ENCODE measurements at places on chromosomes 3 and 15. TPM values are rescaled to one million over a fixed set of nuclear protein-coding genes. Genes with fewer than 3 reads are reported as not detected.

DNA sequence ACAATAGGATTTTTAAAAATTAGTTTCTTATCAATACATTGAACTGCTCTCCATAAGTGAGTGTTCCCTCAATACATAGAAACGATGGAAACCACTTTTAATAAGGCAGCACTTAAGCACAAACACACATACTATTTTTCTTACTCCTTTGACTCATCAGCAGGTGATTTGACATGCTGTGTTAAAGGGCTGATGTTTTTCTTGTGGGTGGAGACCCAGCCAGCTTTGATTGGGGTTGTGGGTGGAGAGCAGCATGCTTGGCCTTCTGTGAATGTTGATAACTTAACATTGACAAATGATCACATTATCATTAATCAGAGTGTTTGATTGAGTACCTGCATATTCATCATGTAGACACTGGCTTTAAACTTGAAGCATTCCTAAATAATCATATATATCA, 223.0 kb upstream of the DPH6 start:
- DNase-seq, result peak; percentile 36
- H3K36me3 ChIP-seq, result no peaks in the 10 kb centered on the region
- H3K4me3 ChIP-seq, result no peak overlapping the region
- no peaks in the 10 kb centered on the region for H3K27me3 ChIP-seq
- H3K4me1 ChIP-seq, result no peaks in the 10 kb centered on the region

DNA sequence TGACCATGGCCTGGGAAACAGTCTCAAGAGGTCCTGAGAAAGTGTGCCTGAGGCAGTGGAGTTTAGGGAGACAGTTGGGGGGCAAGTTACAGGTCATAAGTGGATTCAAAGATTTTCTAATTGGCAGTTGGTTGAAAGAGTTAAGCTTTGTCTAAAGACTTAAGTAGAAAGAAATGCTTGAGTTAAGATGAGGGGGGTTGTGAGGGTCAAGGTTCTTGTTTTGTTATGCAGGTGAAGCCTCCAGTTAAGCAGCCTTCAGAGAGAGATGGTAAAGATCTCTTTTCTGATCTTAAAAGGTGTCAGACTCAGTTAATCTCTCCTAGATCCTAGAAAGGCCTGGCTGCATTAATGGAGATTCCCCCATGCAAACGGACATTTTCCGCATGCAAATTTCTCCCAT, 356.3 kb upstream of the C2CD4B start:
- H3K36me3 ChIP-seq, result no peaks in the 10 kb centered on the region
- DNase-seq, result no peak
- no peaks in the 10 kb centered on the region for H3K27me3 ChIP-seq
- H3K4me1 ChIP-seq, result no peaks in the 10 kb centered on the region
- H3K27ac ChIP-seq, result no peak overlapping the region

The GOLGA8J gene
- 0.67 TPM for total RNA-seq

- H3K36me3 ChIP-seq, result no peaks in the 10 kb centered on the region
- no peaks in the 10 kb centered on the region for H3K4me1 ChIP-seq
- H3K4me3 ChIP-seq, result no peak overlapping the region
- H3K27ac ChIP-seq, result no peak overlapping the region
Measured at GRCh38 chr15:79028411-79028964, 62.1 kb downstream of the RASGRF1 start.

- H3K4me1 ChIP-seq, result peaks cover 15% of the 10 kb centered on the region
- no peak for DNase-seq
- no peaks in the 10 kb centered on the region for H3K36me3 ChIP-seq
- H3K4me3 ChIP-seq, result no peak overlapping the region
Measured at GRCh38 chr3:126706631-126707030, 2.6 kb downstream of the CHCHD6 start.

DNA sequence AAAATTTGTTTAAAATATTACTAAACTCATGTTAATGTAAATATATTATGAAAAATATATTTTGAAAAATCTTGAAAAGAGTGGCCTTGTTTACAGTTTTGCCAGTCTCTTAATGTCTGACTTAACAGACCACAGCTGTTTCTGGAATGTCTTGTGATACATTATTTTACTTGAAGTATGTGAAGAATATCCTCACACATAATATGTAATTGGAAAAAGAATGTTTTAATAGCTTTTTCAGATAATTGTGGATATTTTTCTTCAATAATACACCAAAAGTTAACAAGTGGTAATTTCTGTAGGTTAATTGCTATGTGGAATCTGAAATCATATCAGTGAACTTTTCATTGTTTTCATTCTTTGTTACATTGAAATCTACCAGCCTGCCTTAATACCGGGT, 101.3 kb downstream of the UBE2E2 start:
- no peak overlapping the region for H3K27ac ChIP-seq
- no peaks in the 10 kb centered on the region for H3K4me1 ChIP-seq
- H3K36me3 ChIP-seq, result no peaks in the 10 kb centered on the region
- peak; percentile 66 for DNase-seq

GRCh38 chr3:184345317-184346144, 8.1 kb downstream of the FAM131A start:
- H3K27ac ChIP-seq, result no peak overlapping the region
- no peaks in the 10 kb centered on the region for H3K27me3 ChIP-seq
- H3K4me1 ChIP-seq, result peaks cover 26% of the 10 kb centered on the region
- no peaks in the 10 kb centered on the region for H3K36me3 ChIP-seq
- DNase-seq, result no peak
- H3K4me3 ChIP-seq, result no peak overlapping the region

The TPRG1 gene
- total RNA-seq, result 1.1 TPM

- no peaks in the 10 kb centered on the region for H3K27me3 ChIP-seq
- DNase-seq, result peak; percentile 52
- H3K27ac ChIP-seq, result no peak overlapping the region
Measured at GRCh38 chr3:52109611-52110301, 44.5 kb downstream of the POC1A start.

GRCh38 chr3:124762661-124763011, 32.4 kb downstream of the UMPS start:
- peaks cover 23% of the 10 kb centered on the region for H3K36me3 ChIP-seq
- no peak for DNase-seq
- H3K27ac ChIP-seq, result no peak overlapping the region
- H3K4me3 ChIP-seq, result no peak overlapping the region
- peaks cover 8% of the 10 kb centered on the region for H3K4me1 ChIP-seq

The GRK7 gene
- total RNA-seq, result not detected

- H3K36me3 ChIP-seq, result no peaks in the 10 kb centered on the region
- H3K4me3 ChIP-seq, result no peak overlapping the region
- H3K27me3 ChIP-seq, result no peaks in the 10 kb centered on the region
Measured at GRCh38 chr3:8970971-8971589, 7.8 kb upstream of the RAD18 start.

DNA sequence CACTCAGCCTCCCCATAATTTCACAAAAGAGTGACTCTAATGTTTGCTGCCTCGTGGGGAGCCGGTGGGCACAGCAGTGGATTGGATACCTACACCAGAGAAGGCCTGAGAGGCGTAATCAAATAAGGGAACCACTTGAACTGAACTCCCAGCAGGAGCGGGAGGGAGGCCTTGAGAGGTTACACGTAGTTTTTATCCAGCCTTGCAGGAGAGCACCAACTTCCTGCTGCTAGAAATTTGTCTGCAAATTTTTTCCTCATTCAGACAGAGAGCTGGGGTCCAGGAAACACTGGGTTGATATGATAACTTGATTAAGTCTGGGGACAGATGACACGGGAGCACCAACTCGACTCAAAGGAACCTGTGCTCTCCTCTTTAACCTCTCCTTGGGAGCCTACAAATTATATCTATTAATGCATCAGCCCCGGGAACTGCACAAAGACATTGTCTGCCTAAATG, 69.8 kb downstream of the HES1 start:
- H3K4me3 ChIP-seq, result no peak overlapping the region
- no peak overlapping the region for H3K27ac ChIP-seq
- H3K4me1 ChIP-seq, result no peaks in the 10 kb centered on the region
- peak; percentile 24 for DNase-seq

DNA sequence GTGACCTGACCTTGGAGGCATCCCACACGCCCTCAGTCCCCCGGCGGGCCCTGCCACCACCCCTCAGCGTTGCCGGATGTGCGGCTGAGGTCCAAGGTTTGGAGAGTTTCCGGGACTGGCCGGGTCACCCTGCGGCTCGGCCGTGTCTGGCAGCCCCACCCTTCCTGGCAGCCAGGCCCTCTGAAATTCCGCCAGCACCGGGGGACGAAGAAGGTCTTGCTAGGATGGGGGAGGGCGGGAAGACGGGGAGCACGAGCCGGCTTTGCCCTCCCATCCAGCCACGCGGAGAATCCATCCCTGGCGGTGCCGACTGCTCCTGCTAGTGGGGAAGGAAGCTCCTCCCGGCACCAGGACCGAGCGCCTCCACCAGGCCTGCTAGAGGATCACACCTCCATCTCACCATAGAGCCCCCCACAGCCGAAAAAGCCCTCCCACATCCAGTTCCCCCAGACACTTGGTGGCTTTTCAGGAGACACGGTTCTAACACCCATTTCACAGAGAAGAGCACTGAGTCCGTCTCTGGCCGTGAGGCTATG, 81.5 kb downstream of the CPN2 start:
- DNase-seq, result peak; percentile 77
- no peaks in the 10 kb centered on the region for H3K36me3 ChIP-seq
- H3K27me3 ChIP-seq, result peaks cover 8% of the 10 kb centered on the region
- peaks cover 37% of the 10 kb centered on the region for H3K4me1 ChIP-seq
- H3K4me3 ChIP-seq, result no peak overlapping the region

The ERICH6 gene
- 0.09 TPM for total RNA-seq

The HRH1 gene
- total RNA-seq, result 2.1 TPM

DNA sequence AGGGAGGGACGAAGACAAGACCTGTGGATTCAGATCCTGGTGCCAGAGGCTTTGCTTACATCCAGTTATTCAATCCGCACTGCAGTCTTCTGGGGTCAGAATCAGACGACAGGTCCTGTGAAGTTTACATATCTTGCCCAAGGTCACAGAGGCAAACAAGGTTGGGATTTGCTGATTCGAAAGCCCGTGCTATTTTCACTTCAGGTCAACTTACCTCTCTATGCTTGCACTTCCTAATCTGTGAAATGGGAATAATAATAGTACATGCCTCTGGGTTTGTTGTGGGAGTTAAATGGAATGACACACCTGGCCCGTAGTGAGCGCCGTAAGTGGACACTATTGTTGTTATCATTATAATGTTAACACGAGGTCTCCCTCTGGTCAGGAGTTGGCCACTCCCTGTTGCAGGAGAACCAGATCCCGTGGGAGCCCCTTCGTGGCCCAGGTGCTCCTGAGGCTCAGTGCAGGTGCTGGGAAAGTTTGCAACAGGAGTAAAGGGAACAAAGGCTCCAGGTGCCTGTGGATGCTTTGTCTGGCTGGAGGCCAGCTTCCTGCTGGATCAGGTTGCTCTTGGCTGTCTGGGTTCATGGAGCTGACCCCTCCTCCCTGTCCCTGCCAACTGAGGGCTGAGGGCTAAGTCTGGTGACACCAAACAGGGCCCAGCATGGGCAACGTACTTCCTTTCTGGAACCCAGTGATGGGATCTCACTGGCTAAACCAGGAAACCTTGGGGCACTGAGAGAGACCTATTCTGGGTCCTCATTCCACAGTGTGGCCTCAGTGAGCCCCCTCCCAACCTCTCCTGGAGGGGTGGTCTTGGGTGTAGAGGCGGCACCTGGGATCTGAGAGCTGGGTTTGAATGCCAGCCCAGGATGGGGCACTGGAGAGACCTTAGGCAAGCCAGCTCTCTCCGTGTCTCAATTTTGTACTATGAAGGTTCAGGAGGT, 40.1 kb upstream of the SEMA4B start:
- H3K4me1 ChIP-seq, result peaks cover 16% of the 10 kb centered on the region
- no peak overlapping the region for H3K27ac ChIP-seq
- no peaks in the 10 kb centered on the region for H3K36me3 ChIP-seq
- no peak for DNase-seq
- no peaks in the 10 kb centered on the region for H3K27me3 ChIP-seq

The GREM1 gene
- total RNA-seq, result 112 TPM

The BHLHE40 gene
- 185 TPM for total RNA-seq

The CHRNA5 gene
- 1.5 TPM for total RNA-seq

The TXNRD3 gene
- 11.1 TPM for total RNA-seq

DNA sequence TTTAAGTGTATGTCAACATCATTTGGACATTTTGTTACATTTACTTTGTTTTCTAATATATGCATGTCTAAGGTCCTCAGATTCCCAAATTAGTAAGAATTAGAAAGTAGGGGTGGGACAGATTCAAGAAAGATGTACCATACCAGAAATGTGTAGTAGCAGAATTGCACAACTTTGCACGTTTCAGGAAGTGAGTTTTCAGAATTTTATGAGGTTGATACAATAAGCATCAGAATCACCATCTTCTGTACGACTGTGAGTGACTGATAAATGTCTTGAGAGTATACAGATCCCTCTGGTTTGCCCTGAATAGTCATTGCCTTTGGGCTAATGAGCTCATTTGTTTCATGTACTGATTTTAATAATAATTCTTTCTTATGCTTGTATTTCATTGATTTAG, 9.3 kb downstream of the ARIH2 start:
- no peak overlapping the region for H3K27ac ChIP-seq
- no peaks in the 10 kb centered on the region for H3K27me3 ChIP-seq
- peaks cover 15% of the 10 kb centered on the region for H3K4me1 ChIP-seq
- H3K36me3 ChIP-seq, result peaks cover 13% of the 10 kb centered on the region

The CNTN6 gene
- total RNA-seq, result not detected

The LRRC31 gene
- total RNA-seq, result not detected

- H3K4me3 ChIP-seq, result peak overlapping the region; percentile 89
- peaks cover 3% of the 10 kb centered on the region for H3K4me1 ChIP-seq
- no peaks in the 10 kb centered on the region for H3K36me3 ChIP-seq
- peak; percentile 54 for DNase-seq
- H3K27me3 ChIP-seq, result peaks cover 2% of the 10 kb centered on the region
- no peak overlapping the region for H3K27ac ChIP-seq
Measured at GRCh38 chr3:18423401-18424212, 1.5 kb downstream of the SATB1 start.

GRCh38 chr3:22981166-22981565, 222.0 kb upstream of the UBE2E2 start:
- no peak overlapping the region for H3K27ac ChIP-seq
- H3K27me3 ChIP-seq, result no peaks in the 10 kb centered on the region
- H3K36me3 ChIP-seq, result no peaks in the 10 kb centered on the region
- no peak for DNase-seq
- H3K4me3 ChIP-seq, result no peak overlapping the region

The DUOXA2 gene
- total RNA-seq, result not detected

The PARP9 gene
- total RNA-seq, result 74.1 TPM

The PLA1A gene
- total RNA-seq, result 0.91 TPM

DNA sequence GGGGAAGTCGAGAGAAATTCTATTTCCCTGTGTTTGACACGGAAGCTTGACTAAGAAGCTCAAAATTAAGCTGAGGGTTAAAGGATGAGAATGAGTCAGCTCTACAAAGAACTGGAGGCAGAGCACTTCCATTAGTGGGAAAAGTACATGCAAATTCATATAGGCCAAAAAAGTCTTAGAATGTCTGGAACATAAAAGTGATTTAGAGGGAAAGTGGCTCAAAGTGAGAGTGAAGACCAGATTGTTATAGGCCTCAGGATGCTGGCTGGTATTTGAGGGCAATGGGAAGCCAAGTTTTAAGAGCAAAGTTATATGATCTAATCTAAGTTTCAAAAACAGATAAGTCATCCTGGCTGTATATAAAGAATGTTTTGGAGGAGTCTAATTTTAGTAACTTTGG, 857.3 kb downstream of the NAALADL2 start:
- H3K4me3 ChIP-seq, result no peak overlapping the region
- H3K27ac ChIP-seq, result no peak overlapping the region
- H3K27me3 ChIP-seq, result no peaks in the 10 kb centered on the region
- H3K36me3 ChIP-seq, result no peaks in the 10 kb centered on the region

The GRAMD2A gene
- 0.77 TPM for total RNA-seq
